ENCODE measurements at places on chromosomes 11 and 22. TPM values are rescaled to one million over a fixed set of nuclear protein-coding genes. Genes with fewer than 3 reads are reported as not detected.

- H3K36me3 ChIP-seq = no peaks in the 10 kb centered on the region
- H3K27me3 ChIP-seq = no peaks in the 10 kb centered on the region
- H3K27ac ChIP-seq = no peak overlapping the region
- no peak for DNase-seq
- no peaks in the 10 kb centered on the region for H3K4me1 ChIP-seq
These were observed 2.2 kb downstream of the OR8B12 start for GRCh38 chr11:124541204-124541603.

DNA sequence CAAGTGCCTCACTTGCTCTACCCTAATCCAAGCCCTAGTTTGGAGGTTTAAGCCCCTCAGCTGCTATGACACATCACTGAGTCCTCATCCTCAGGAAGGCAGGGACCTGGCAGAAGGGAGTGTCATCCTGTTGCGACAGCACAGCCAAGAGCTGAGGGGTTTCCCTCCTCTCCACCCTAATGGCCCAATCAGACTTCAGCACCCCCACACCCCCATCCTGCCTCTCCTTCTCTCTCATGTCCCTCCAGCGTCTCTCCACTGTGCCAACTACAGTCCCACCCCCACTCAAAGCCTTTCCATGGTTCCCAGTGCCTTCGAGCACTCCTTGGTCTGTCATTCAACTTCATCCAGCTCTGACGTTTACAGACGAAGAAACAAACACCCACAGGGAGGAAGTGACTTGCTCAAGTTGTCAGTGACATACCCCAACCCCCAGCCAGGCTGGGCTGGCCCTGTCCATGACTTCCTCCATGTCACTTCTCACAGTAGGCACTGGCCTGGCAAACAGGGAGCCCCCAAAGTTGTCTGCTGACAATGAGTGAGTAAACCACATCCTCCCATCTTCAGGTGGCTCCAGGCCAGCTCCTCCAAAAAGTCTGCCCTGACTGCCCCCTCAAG is 15.6 kb downstream of the ARAP1 start:
- DNase-seq = peak; percentile 84
- peak overlapping the region; percentile 81 for H3K27ac ChIP-seq
- H3K27me3 ChIP-seq = no peaks in the 10 kb centered on the region
- peaks cover 63% of the 10 kb centered on the region for H3K4me1 ChIP-seq
- peak overlapping the region; percentile 32 for H3K4me3 ChIP-seq

DNA sequence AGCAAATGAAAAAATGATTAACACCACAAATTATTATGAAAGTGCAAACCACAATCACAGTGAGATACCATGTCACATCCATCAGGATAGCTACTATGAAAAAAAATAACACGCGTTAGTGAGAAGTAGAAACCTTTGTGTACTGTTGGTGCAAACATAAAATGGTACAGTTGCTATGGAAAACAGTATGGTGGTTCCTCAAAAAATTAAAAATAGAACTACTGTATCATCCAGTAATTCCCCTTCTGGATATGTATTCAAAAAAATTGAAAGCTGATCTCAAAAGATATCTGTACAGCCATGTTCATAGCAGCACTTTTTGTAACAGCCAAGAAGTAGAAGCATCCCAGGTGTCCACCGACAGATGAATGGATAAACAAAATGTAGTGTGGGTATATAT is 43.4 kb downstream of the CCDC81 start:
- no peak overlapping the region for H3K27ac ChIP-seq
- H3K36me3 ChIP-seq = no peaks in the 10 kb centered on the region
- no peak overlapping the region for H3K4me3 ChIP-seq
- no peak for DNase-seq
- H3K27me3 ChIP-seq = no peaks in the 10 kb centered on the region
- no peaks in the 10 kb centered on the region for H3K4me1 ChIP-seq

DNA sequence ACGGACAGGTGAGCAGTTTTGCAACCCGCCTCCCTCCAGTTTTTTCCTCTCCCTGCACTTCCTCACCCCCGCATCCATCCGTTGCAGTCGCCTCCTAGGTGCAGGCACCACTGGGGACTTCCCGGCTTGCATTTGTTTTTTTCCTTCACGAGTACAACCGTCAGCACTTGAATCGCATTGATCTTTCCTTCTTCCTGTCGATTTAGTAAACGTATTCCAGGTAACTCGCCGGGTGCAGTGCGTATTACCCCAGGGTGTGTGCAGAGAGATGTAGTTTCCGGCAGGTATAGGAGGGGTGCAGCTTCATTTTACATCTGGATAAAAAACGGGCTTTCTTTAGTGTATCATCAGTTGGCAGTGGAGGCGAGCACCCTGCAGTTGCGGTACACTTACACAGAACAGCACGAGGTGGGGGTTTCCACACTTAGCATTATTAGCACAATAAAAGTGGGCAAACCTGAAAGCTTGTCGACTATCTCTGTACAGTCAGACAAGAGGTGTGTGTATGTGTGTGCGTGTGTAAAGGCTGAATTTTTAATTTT is at the start of gene SORL1-AS1:
TSS of gene SORL1-AS1 (minus strand) at position 359 of the 542 bp plus-strand sequence.
- H3K27me3 ChIP-seq = no peaks in the 10 kb centered on the region
- DNase-seq = peak; percentile 61
- H3K27ac ChIP-seq = peak within 1 kb of the TSS; percentile 71
- no peaks in the 10 kb centered on the region for H3K36me3 ChIP-seq

DNA sequence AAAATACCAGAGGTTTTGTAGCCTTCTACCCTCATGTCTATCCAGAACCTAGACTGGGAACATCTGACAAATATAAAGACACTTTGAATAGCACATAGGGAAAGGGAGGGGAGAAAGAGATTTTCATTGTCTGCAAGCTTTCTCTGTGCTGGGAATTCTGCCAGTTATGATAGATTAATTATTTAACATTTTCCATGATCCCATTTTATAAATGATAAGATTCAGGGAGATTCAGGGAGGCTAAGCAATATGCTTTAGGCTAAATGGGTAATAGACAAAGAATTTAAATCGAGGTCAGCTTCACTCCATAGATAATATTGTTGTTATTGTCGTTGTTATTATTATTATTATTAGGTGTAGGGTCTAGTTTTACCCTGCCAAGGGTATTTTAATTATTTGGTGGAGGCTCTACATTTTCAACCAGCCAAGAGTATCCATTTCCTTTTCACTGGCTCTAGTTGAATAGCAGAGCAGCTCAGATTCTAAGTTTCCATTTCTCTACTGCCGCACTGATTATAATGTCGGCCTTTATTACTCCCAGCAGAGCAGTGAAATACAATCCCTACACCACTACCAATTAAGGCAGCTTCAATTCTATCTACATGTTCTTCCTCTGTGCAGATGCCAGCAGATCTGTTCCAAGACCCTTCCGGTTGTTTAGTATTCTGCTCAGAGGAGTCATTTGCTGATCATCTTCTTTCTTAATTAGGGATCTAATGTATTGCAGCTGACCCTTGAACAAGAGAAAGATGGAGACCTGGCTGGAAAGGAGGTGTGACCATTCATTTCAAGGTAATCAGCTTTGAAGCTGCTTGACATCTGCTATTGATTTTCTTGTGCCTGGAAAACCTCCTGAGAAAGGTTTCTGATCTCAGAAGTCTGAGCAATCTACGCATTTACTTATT is 23.8 kb upstream of the SYN3 start:
- H3K36me3 ChIP-seq = no peaks in the 10 kb centered on the region
- no peaks in the 10 kb centered on the region for H3K27me3 ChIP-seq
- no peak overlapping the region for H3K4me3 ChIP-seq
- DNase-seq = no peak
- H3K27ac ChIP-seq = no peak overlapping the region

- H3K27me3 ChIP-seq = no peaks in the 10 kb centered on the region
- DNase-seq = no peak
- H3K36me3 ChIP-seq = no peaks in the 10 kb centered on the region
- peaks cover 28% of the 10 kb centered on the region for H3K4me1 ChIP-seq
- no peak overlapping the region for H3K4me3 ChIP-seq
These were observed 3.9 kb downstream of the TOLLIP start for GRCh38 chr11:1305501-1306056.

- no peaks in the 10 kb centered on the region for H3K27me3 ChIP-seq
- H3K4me3 ChIP-seq = no peak overlapping the region
- no peaks in the 10 kb centered on the region for H3K36me3 ChIP-seq
- no peak for DNase-seq
- H3K27ac ChIP-seq = no peak overlapping the region
These were observed 162.3 kb downstream of the TRIM29 start for GRCh38 chr11:119975561-119976152.

GRCh38 chr11:100687054-100687629 is at the start of gene ARHGAP42:
ARHGAP42 (plus strand) TSS chr11:100687288; CDS start chr11:100687679, 391 bp downstream.
- H3K27ac ChIP-seq = no peak within 1 kb of the TSS
- H3K4me3 ChIP-seq = no peak within 1 kb of the TSS
- H3K4me1 ChIP-seq = no peaks in the 10 kb centered on the region

DNA sequence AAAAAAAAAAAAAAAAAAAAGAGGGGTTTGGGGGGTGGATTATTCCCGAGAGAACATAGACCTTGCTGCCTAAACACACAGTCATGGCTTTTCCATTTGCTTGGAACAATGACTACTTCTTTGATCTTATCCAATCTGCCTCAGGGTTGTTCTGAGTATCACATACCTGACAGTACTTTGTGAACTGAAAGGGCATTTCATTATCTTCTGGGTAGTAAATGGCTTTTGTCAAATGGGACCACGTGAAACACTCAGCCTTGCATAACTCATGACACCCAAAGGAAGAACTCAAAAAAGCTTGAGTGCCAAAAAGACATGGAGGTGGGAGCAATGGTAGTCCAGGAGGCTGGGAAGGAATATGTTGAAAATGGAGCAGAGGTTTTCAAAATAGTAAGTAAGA is 123.2 kb upstream of the BID start:
- H3K27ac ChIP-seq = no peak overlapping the region
- no peaks in the 10 kb centered on the region for H3K36me3 ChIP-seq
- H3K4me1 ChIP-seq = no peaks in the 10 kb centered on the region
- no peaks in the 10 kb centered on the region for H3K27me3 ChIP-seq
- H3K4me3 ChIP-seq = no peak overlapping the region

DNA sequence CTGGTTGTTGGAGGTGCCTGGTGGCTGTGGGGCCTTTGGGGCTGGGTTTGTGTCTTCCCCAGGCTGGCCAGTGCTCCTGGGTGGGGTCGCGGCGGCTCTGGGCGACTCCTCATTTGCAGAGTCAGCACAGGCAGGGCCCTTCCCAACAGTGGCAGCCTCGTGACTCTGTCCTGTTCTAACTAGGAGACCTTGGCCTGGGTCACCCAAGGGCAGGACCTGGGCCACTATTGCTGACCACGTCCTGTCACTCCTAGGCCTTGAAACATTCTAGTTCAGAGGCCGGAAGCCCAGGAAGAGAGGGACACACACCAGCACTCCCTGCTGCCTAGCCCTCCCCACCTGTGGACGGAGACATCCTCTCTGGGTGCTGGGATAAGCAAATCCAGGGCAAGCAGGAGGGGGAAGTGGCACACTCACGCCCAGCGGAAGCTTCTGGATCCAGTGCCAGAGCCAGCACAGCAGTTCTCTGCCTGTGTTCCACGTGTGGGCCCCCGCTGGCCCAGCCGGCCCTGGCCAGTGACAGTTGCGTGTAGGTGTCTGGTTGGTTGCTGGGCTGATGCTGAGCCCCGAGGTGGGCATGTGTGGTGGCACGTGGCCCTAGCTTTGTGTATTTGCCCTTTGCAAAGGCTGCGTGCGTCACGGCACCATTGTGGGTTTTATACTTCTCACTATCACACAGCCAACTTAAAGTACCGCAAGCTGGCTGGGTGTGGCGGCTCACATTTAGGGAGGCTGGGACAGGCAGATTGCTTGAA is 4.3 kb upstream of the CHID1 start:
- H3K27ac ChIP-seq = no peak overlapping the region
- H3K27me3 ChIP-seq = no peaks in the 10 kb centered on the region
- no peak for DNase-seq
- no peak overlapping the region for H3K4me3 ChIP-seq

GRCh38 chr11:133191931-133192330 is 340.4 kb downstream of the OPCML start:
- H3K4me3 ChIP-seq = no peak overlapping the region
- DNase-seq = no peak
- no peaks in the 10 kb centered on the region for H3K4me1 ChIP-seq
- no peaks in the 10 kb centered on the region for H3K36me3 ChIP-seq
- no peaks in the 10 kb centered on the region for H3K27me3 ChIP-seq
- H3K27ac ChIP-seq = no peak overlapping the region

GRCh38 chr11:63908631-63909401 is 8.1 kb downstream of the RCOR2 start:
- no peak overlapping the region for H3K27ac ChIP-seq

The MS4A6E gene
- total RNA-seq = not detected

The SDHD gene
- total RNA-seq = 125 TPM

The TFIP11 gene
- 53.9 TPM for total RNA-seq

The OR51B2 gene
- not detected for total RNA-seq

The CARD16 gene
- 10.3 TPM for total RNA-seq

The CDHR5 gene
- not detected for total RNA-seq

The ELMOD1 gene
- total RNA-seq = not detected

Measured in CD8-positive, alpha-beta memory T cell (primary cell).